ENCODE measurements at places on chromosomes 11 and 22. TPM values are rescaled to one million over a fixed set of nuclear protein-coding genes. Genes with fewer than 3 reads are reported as not detected.

Gene FJX1
- 16.4 TPM for total RNA-seq

Gene CLTCL1
- 19.0 TPM for total RNA-seq

Gene RAB3IL1
- total RNA-seq: 22.1 TPM

Gene RBM7
- 37.1 TPM for total RNA-seq

Gene C11orf16
- total RNA-seq: 0.47 TPM

Gene OR5F1
- not detected for total RNA-seq

Gene TREH
- 2.0 TPM for total RNA-seq

Gene MRGPRE
- total RNA-seq: not detected

Gene XBP1
- total RNA-seq: 146 TPM

Gene OR6T1
- not detected for total RNA-seq

Gene OR6A2
- 0.41 TPM for total RNA-seq

Gene NFAM1
- 1.9 TPM for total RNA-seq

Gene ACR
- total RNA-seq: 0.18 TPM

Gene KCNJ4
- total RNA-seq: 0.41 TPM

Gene DAGLA
- total RNA-seq: 3.6 TPM

Gene TRIM29
- 3.0 TPM for total RNA-seq

Gene BIK
- total RNA-seq: 1.1 TPM

Gene PDE2A
- total RNA-seq: 26.7 TPM

Gene C22orf42
- not detected for total RNA-seq

Gene NXPE2
- total RNA-seq: 0.70 TPM

Gene GDPD4
- not detected for total RNA-seq

Gene TSGA10IP
- total RNA-seq: not detected

Gene SUSD2
- 5.3 TPM for total RNA-seq

Gene TEX12
- total RNA-seq: 1.3 TPM

Gene KRTAP5-2
- not detected for total RNA-seq

Gene MAJIN
- 0.70 TPM for total RNA-seq

Gene RAG1
- total RNA-seq: 3.0 TPM

Gene OR8G5
- not detected for total RNA-seq

Gene GGTLC3
- 0.29 TPM for total RNA-seq

Gene CNTF
- 0.99 TPM for total RNA-seq

Gene ILK
- total RNA-seq: 143 TPM

Gene YAP1
- total RNA-seq: 166 TPM

Gene CAVIN3
- total RNA-seq: 25.0 TPM

Gene CASP12
- 0.23 TPM for total RNA-seq

Gene NECTIN1
- total RNA-seq: 18.0 TPM

Gene NRIP3
- 1.3 TPM for total RNA-seq
